ELF-1 (cell line): ENCODE measurements at places on chromosomes 1 and 21.

DNA sequence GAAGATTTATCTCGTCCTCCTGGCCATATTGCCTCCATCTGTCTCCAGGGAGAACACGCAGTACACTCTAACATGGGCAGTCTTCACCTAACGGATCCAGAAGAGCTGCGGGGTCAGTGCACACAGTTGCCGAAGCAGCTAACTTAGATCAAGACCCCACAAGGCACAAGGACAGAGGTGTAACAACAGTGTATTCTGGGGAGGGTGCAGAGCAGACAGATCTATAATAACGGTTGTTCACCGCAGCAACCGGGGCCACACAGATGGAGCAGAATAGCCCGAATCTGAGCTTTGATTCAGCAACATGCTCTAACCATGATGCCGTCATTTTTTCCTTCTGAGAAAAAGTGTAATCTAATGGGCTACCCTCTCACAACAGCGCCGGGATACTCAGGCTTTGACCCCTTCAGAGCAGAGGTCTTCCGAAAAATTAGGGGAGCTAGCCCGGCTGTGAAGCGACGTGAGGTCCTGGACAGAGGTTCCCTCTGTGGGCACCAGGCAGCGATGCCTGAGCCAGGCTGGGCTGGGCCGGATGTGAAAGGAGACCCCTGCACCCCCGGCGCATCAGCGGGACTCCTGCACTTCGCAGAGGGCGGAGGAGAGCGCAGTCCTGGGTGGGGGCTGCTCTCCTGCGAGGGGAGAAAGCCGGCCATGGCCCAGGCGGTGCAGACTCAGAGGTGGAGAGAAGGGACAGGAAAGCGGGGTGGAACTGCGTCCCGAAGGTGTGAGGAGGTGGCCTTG, 57.5 kb downstream of the BCL9 start:
- peak; percentile 73 for DNase-seq

GRCh38 chr1:9371391-9371935, 78.8 kb downstream of the SPSB1 start:
- DNase-seq: peak; percentile 87

- DNase-seq: no peak
Measured at GRCh38 chr1:247746391-247746935, 1.5 kb downstream of the OR14A2 start.

DNA sequence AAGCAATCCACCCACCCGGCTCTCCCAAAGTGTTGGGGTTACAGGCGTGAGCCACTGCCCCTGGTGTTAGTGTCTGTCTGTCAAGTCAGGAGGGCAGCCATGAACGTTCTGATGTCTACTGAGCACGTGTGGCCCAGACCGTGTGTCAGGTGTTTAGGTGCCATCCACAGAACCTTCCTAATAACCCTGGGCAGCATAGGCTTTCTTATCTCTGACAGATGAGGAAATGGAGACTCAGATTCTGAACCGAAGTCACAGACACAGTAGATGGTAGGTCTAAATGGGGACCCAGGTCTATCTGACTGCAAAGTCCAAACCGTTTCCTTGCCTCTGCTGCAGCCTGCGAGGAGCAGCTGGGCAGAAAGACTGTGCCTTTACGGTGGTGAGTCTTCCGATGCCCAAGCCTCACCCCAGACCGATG, 622 bp upstream of the IL6R start:
- no peak for DNase-seq

DNA sequence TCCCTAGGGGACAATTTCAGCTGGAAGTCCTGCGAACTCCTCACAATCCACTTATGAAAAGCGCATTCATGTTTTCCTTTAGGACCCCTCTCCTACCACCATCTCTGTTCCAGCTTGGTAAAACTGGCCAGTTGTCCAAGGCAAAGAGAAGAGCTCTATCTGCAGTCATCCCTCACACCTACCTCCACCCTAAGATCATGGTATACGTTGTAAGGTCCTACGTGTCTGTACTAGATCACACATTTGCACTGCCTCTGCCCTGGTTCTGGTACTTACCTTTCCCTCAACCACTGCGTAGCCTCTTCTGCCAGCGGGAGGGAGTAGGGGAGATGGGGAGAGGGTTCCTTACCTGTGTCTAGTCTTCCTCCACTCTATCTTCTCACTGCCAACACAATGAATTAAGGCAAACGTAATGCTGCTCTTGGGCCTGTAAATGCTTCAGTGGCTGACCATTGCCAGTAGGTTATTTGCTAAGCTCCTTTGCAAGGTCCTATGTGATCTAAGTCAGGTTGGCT, 739 bp upstream of the NUP133 start:
- no peak for DNase-seq

- no peak for DNase-seq
Measured at GRCh38 chr21:37322084-37322483, 44.5 kb upstream of the DYRK1A start.

DNA sequence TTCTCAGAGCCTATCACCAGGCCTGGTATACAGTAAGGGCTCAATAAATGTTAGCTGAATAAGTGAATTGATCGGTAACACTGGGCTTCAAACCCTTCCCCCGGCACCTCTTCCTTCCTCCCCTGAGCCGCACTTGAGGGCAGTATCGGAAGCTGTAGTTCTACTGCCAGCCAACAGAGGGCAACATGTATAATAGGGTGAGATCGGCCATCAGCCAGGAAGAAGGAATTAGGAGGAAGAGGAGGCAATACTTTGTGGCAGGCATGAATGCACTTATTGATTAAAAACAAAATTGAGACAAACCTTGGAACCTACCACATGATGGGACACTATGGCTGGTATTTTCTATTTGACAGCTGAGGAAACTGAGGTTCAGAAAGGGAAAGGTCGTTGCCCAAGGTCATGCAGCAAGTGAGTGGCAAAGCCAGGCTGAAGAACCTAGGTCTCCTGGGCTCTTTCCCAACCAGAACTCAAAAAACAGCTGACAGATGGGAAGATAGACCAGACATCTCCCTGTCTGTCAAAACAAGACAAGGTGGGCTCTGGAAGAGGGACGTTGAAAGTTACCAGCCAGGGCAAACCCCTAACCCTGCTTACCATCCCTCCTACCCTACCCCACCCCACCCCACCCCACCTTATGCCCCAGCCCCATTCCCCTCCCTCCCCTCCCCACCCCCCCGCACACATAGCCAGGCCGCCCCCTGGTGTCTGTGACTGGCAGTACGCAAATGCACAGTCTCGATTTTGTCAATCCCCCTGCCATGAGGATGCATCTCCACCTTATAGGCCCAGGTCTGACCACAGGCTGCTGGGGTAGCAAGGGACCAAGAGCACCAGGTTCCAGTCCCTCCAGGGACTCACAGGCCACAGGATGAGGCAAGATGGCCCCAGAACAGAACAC, 107.3 kb upstream of the RUNX3 start:
- peak; percentile 66 for DNase-seq

GRCh38 chr1:35668506-35668905, 27.2 kb upstream of the PSMB2 start:
- no peak for DNase-seq

DNA sequence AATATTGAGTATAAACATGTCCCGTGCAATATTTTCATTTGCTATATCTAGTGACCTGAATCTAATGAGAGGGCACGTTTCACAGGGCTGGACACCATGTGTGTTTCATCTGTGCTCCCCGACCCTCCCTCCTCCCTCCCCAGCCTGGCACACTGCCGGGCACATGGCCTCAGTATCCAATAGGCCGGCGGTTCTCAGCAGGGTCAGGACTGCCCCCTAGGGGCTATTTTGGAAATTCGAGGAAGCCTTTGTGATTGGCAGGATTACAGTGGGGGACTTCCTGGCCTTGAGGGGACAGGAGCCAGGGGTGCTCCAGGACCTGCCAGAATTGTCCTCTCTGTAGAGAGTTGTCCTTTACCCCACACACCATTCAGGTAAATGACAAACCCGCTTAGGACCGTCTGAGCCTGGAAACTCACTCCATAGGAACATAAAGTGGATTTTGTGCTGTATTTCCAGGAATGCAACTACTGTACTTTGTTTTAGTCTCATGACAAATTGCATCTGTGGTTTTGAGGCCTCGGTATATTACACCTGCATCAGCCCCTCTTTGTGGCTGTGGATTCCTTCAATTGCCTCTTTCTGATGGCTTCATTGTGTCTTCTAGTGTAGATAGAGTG, 109.5 kb upstream of the SIM2 start:
- peak; percentile 49 for DNase-seq

GRCh38 chr1:18764362-18764761, 95.1 kb downstream of the TAS1R2 start:
- DNase-seq: no peak

- no peak for DNase-seq
Measured at GRCh38 chr1:186183219-186183618, 191.8 kb downstream of the TPR start.

- no peak for DNase-seq
Measured at GRCh38 chr1:89069951-89070350, 4.9 kb upstream of the GBP1 start.

DNA sequence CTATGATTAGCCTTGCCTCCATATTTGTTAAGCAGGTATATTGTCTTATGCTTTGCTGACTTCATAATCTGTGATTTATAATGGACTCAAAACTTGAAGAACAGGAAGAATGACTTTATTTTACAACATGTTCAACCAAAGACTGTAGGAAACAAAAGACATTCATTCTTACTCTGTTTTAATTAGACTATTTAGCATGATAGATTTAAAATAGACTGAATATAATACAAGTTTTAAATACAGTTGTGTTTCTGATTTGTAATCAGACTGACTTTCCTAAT, 63.1 kb downstream of the CDC14A start:
- no peak for DNase-seq

DNA sequence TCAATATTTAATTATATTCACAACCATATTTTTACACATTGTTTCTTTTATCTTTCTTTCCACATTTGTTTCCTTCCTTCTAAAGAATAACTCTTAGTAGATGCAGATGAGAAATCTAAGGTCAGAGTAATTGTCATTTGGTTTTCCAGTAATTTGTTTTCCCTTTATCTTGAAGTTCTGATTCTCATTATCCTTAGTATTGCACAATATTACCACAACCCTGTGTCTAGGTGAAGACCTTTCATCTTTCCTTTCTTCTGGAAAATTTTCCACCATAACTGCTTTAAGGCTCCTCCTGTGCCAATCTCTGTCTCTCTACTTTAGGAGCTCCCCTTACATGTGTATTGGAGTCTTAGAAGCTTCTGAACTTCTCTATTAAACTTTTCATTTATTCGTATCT, 209.0 kb downstream of the DPYD start:
- DNase-seq: no peak

- DNase-seq: no peak
Measured at GRCh38 chr1:151476083-151476482, 16.8 kb upstream of the POGZ start.

- DNase-seq: no peak
Measured at GRCh38 chr1:116559304-116559761, 11.5 kb downstream of the CD58 start.

DNA sequence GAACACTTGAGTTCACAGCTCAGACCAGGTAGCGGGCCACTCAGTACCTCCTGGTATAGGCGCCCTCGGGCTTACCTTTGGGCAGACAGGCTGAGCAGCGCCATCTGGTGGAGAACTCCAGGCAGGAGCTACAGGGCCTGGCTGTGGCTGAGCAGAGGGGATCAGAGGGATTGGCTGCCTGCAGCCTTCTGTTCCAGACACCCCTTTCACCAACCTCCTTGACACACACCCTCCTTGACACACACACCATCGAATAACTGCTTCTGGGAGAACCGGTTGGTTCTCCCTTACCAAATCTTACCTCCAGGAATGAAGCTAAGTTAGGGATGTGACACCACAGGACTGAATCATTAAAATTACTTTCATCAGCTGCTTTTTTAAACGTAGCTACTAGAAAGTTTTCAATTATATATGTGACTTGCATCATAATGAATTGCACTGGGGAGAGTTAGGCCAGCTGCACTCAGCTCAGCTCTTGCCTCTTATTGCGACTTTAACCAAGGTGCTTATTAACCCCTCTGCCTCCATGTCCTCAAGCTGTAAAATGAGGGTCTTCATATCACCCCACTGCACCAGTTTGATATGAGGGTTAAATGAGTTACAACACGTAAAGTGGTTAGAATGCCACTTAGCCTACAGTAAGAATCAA, 6.6 kb downstream of the LIN28A start:
- DNase-seq: peak; percentile 98

- no peak for DNase-seq
Measured at GRCh38 chr1:181737056-181737455, 253.7 kb downstream of the CACNA1E start.

DNA sequence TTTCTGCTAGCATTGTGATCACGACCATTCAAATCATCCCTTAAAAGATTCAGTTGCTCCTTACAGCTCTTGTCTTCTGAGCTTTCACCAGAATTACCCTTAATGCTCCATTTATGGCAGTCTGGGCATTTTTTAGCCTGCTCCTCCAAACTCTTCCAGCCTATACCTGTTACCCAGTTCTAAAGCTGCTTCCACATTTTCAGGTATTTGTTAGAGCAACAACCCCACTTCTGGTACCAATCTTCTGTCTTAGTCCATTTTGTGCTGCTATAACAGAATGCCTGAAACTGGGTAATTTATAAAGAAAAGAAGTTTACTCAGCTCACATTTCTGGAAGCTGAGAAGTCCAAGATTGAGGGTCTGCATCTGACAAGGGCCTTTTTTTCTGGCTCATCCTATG, 17.2 kb downstream of the MYBPH start:
- DNase-seq: no peak

- DNase-seq: no peak
Measured at GRCh38 chr1:43757343-43758053, 50.2 kb downstream of the ST3GAL3 start.

DNA sequence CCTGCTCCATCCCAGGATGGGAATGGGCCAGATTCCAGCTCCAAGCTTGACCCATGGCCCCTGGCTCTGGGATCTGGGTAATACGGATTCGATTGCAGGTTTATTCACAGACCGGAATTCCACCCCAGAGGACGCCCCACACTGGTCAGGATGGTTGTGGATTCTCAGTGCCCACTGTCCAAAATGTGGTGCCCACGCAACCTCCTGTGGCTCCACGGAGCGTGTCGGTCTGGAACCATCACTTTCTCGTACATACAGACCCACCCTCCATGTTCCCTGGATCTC, 31.6 kb downstream of the KRTAP10-1 start:
- no peak for DNase-seq

DNA sequence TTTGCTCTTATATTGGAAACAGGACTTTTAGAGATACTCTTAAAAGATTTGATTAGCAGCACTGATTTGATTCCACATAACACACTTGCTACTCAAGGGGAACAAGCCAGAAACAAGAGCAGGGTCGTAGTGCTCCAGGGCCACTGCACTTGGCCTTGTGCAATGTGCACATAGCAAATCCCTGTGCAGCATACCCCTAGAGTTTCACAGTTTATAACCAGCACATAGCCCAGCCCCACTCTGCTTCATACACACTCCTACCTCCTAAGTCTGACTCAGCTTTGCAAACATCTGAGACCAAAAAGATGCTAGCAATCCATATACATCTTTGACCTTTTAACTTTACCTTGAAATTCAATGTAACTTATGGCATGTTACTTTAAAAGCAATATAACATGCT, 157.6 kb downstream of the VAV3 start:
- no peak for DNase-seq

DNA sequence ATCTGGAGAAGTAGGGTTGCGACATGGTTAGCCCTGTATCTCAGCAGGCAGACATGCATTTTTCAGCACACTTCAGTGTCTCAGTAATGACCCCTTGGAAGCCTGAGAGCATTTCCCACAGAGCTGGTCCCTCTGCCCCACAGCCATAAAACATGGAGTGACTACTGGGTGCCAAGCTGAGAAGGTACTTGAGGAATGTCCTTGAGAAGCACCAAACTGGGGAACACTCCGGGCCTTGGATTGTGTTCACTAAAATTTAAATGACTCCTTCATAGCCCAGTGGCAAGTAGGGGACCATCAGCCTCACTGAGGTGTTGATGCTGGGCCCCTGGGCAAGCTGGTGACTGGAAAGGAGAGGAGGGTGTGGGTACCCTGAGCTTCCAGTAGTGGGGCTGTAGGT, 54.7 kb downstream of the KCNJ6 start:
- DNase-seq: no peak

- no peak for DNase-seq
Measured at GRCh38 chr1:231814521-231814920, 187.9 kb downstream of the DISC1 start.
